ENCODE measurements at places on chromosomes 7 and 10.
A peak's percentile ranks its signal among the peaks of the same experiment; 100 is the strongest.

- DNase-seq = no peak
Measured at GRCh38 chr10:71604324-71605018, 115.1 kb downstream of the C10orf105 start.

- DNase-seq = no peak
Measured at GRCh38 chr7:112124061-112124766, 82.0 kb downstream of the DOCK4 start.

- DNase-seq = no peak
Measured at GRCh38 chr10:27783660-27784059, 38.0 kb upstream of the MKX start.

DNA sequence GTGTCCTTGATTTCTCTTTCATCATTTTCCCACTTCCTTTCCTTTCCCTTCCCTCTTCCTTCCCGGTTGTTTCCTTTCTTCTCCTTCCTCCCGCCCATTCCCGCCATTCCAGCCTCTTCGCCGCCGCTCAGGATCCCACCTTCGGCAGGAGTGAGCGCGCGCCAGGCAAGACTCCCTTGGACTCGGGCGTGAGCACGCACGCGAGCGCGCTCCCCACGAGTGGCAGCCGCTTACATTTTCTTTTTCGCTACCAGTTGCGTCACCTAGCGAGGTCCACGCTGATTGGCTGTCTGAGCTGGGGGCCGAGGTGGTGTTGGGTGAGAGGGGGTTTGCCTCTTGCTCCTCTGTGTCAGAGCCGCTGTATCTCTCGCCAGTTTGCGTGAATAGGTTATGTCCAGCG, 11.8 kb downstream of the ZAN start:
- no peak for DNase-seq

DNA sequence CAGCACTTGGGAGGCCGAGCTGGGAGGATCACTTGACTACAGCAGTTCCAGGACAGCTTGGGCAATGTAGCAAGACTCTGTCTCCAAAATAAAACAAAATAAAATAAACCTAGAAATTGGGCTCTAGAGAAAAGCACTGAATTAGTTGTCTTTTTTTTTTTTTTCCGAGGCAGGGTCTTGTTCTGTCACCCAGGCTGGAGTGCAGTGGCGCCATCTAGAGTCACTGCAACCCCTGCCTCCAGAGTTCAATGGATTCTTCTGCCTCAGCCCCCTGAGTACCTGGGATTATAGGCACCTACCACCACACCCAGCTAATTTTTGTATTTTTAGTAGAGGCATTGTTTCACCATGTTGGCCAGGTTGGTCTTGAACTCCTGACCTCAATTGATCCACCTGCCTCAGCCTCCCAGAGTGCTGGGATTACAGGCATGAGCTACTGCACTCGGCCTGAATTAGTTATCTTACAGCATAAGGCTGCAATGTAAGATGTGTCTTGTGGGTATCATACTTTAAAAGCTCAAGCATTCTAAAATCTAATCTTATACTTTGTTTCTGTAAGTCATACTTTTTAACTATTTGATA, 12.8 kb downstream of the MEIG1 start:
- peak; percentile 17 for DNase-seq

DNA sequence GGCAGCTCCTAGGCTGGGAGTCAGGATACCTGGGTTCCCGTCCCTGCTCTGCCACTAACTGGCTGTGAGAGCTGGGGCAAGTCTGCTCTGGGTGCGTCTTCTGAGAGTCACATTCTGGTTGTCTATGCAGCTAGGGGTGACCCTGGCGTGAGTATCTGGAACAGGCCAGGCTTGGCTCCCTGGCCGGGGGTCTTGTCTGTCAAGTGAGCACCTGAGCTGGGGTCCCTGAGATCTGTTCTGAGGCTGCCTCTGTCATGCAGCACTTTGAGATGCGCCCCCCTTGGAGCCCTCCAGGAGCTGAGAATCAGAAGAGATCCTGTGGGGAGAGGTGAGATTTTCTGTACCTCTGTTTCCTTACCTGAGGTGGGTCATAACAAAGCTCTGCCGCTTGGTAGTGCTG, 7.5 kb downstream of the AGAP3 start:
- DNase-seq = no peak

GRCh38 chr10:126561921-126562680, 108.4 kb downstream of the C10orf90 start:
- DNase-seq = no peak

GRCh38 chr7:97439637-97440214, 292.2 kb upstream of the TAC1 start:
- no peak for DNase-seq

GRCh38 chr7:21550821-21551531, 8.1 kb downstream of the DNAH11 start:
- DNase-seq = no peak

DNA sequence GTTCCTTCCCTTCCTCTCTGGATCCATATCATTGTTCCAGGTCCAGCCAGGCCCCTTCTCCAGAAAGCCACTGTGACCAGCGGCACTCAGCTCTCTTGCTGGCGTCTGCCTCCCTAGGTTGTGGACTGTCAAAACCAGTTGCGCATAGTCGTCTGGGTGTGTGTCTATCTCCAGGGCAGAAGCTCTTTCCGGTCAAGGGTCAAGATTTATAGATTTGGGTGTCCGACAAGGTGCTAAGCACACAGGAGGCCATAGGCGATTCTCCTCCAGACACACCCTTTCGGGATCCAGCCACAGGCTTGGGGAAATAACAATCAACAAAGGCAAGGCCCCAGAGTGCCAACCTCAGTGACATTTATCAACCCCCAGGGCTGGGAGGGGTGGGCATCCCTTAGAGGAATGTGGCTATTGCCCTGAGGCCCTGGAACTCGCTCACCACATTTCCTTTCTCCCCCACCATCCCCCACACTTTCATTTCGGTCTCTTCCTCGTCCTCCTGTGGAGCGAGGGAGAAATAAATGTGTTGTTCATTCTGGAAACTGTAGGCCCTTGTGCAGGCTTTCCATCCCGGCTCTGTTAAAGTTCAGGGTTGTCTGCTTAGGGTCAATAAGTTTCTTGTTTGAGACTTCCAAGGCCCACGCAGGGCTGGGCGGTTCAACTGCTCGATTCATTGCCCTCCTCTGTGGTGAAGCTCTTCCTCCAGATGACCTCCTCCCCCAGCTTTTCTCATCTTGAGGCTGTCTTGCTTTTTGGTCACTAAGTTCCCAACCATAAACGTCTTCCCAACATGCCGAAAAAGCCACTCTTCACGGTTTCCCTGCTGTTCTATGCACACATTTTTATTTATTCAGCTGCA, 57.9 kb downstream of the AFAP1L2 start:
- DNase-seq = no peak

DNA sequence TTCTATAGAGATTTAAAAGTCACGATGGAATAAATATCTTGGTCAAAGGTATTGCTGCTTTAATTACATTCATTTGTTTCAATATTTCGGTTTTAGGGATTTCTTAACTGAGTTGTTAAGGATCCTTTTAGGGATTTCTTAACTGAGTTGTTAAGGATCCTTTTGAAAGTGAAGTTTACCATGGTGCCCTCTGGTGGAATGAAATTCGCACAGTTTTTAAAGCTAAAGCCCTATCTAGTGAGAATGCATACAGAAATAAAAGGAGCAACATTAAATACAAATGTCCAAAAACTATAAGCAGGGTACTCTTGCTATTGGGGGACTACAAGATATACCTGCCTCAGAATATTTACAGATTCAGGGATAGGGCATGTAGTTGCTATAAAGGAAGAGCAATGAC, 193.7 kb downstream of the RNLS start:
- no peak for DNase-seq

DNA sequence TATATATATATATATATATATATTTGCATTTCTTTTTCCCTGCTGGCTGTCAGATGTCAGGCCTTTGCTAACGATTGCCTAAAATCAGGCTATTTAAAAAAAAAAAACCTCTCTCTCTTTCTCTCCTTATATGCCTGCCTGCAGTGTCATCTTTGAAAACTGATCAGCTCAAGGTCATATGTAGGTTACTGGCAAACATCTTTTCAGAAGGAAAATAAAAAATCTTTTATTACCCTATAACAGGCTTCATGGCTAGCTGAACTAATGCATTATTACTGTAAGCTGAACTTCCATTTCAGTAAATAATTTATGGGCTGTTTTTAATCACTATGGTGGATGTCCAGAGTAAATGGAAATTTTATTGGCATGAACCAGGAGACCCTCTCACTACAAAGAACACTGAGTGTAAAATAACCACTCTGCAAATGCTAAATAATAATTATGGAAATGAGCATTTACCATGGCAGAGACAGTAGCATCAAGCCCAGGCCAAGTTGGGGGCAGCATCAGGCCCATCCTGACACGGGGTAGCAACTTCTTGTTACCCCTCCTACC, 29.3 kb downstream of the HSPA12A start:
- DNase-seq = no peak

DNA sequence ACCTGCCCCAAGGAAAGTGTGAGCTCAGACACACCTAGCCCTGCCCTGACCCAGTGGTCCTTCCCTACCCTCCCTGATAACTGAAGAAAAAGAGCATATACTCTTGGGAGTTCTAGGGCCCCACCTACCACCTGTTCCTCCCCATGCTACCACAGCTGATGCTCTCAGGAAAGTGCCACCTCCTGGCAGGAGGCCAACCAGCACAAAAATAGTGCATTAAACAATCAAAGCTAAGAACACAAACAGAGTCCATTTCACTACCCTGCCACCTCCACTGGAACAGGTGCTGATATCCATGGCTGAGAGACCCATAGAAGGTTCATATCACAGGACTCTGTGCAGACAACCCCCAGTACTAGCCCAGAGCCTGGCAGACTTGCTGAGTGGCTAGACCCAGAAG, 288.6 kb upstream of the PHF14 start:
- DNase-seq = no peak

GRCh38 chr7:69398986-69399385, 199.3 kb upstream of the AUTS2 start:
- no peak for DNase-seq

GRCh38 chr7:76185187-76185896, 16.4 kb upstream of the SRRM3 start:
- DNase-seq = no peak

- no peak for DNase-seq
Measured at GRCh38 chr10:13439313-13440184, 89.3 kb downstream of the BEND7 start.

Data from stimulated activated CD8-positive, alpha-beta memory T cell treated with anti-CD3 and anti-CD28 coated beads, Interleukin-2, amount 100 ng/mL, for 1 hour (primary cell).